Right forelimb (tissue), 1 donor: ENCODE measurements at places on chromosomes 6 and 20.

GRCh38 chr20:36728986-36729385, 16.9 kb downstream of the NDRG3 start:
- DNase-seq: no peak

DNA sequence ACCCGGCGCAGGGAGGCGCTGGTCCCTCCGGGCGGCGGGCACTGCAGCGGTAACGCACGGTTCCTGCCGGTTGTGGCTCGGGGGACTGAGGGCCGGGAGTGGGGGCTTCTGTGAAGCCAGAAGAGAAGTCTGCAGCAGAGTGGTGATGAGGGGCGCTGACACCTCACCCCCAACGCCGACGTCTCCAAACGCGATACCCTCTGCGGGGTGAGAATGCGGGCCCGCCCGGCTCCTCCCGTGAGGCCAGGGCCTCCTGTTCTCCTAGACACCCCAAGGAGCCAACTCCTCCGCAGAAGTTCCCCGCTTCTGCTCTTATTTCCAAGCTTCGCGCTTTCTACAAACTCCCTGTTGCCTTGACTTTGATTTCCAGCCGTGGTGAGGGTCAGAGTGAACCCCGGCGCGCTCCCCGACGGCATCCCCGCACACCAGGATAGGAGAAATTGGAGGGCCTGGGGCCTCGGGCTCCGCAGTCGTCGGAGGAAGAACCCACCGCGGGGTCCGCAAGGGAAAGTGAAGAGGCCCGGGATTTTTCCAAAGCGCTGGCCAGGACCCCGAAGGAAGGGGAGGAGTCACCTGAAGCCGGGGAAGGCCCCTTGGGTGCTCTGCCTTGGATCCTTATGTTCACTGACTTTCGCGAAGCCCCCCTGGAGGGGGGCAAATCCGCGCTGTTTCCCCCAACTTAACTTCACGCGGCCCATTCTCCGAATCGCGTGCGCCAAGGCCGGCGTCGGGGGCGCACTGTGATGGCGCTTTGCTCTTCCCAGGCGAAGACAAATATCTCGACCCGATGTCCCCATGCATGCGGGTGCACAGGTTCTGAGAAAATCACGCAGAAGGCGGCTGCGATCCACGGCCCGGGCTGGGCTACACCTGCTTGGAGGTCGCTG, 3.1 kb upstream of the INSM1 start:
- no peak for DNase-seq

DNA sequence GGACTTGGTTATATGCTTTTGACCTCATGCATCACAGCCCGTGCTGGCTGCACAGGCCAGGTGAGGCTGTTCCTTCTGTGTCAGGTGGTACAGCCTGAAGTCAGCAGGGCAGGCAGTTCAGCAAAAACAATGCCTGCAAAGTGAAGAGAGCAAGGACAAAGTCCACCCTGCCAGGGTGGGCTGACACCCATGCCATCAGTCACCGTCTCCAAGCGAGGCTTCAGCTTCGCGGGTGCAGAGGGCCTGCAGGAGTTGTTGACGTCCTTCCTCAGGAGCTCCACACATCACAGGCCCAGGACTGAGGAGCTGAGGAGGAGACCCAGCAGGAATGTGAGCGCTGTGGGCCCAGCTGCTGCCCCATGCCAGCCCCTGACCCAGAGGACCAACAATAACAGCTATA, 111.3 kb downstream of the SASH1 start:
- DNase-seq: no peak

- DNase-seq: no peak
Measured at GRCh38 chr6:12250383-12250770, 39.8 kb upstream of the EDN1 start.

- no peak for DNase-seq
Measured at GRCh38 chr20:58421497-58421850, 32.4 kb downstream of the VAPB start.

GRCh38 chr6:2718334-2719092, 32.2 kb downstream of the MYLK4 start:
- no peak for DNase-seq

GRCh38 chr6:108117427-108118358, 43.2 kb upstream of the OSTM1 start:
- DNase-seq: peak; percentile 57

DNA sequence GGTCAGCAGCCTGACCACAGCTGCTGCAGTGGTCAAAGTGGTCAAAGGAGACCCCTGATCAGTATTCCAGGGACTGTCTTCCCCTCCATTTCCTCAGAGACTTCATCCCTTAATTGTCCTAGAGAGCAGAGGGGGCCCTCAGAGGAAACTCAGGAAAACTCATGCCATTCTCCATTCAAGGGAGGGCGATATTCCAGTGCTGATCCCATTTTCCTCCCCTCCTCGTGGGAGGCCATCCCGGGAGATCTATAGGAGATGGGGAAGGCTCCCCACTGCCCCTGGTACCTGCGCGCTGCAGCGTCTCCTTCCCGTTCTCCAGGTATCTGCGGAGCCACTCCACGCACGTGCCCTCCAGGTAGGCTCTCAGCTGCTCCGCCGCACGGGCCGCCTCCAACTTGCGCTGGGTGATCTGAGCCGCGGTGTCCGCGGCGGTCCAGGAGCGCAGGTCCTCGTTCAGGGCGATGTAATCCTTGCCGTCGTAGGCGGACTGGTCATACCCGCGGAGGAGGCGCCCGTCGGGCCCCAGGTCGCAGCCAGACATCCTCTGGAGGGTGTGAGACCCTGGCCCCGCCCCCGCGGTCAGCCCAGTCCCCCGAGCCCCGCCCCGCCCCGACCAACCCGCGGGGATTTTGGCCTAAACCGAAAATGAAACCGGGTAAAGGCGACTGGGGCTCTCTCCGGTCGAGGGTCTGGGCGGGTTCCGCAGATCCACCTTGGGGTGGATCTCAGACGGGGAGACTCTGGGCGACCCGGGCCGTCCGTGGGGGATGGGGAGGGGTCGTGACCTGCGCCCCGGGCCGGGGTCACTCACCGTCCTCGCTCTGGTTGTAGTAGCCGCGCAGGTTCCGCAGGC, 878 bp downstream of the HLA-C start:
- peak; percentile 55 for DNase-seq
